T-helper 1 cell treated with Interleukin-12 subunit alpha and Interleukin-12 subunit beta and Interleukin-4 antibody, amounts not matched to agents 30 ng/mL and 1 ng/mL, for 36 hours (primary cell): ENCODE measurements at places on chromosomes 1 and 21. TPM values are rescaled to one million over a fixed set of nuclear protein-coding genes. Genes with fewer than 3 reads are reported as not detected.

FBLIM1 gene
- total RNA-seq = not detected in 2 replicates

AMY1B gene
- not detected in 2 replicates for total RNA-seq

IL12RB2 gene
- total RNA-seq = 151 and 159 TPM in 2 replicates

TTC39A gene
- not detected in 2 replicates for total RNA-seq

CFAP45 gene
- 0.68 and 0.76 TPM in 2 replicates for total RNA-seq

RASAL2 gene
- not detected in 2 replicates for total RNA-seq
